Activated CD8-positive, alpha-beta memory T cell treated with anti-CD3 and anti-CD28 coated beads for 1 hour (primary cell): ENCODE measurements at places on chromosomes 3 and 15.

DNA sequence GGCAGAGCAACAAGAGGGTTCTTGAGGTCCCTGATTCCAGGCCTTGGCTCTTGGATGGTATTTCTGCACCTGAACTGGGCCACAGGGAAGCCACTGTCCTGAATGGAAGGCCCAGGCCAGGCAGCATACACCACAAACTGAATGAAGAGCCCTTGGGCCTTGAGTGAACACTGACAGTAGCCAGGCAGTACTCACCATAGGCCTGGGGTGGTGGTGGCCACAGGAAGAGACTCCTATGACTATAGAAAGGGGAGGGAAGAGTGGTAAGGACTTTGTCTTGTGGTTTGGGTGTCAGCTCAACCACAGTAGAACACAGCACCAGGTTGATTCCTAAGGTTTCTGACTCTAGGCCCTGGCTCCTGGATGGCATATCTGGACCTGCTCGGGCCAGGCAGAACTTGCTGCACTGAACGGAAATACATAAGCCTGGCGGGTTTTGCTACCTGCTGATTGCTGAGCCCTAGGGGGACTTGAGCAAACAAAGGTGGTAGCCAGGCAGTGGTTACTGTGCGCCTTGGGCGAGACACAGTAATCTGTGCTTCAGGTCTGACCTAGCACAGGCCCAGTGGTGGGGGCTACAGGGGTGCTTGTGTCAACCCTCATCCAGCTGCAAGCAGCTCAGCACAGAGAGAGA, 241.4 kb downstream of the ISL2 start:
- no peak for DNase-seq

GRCh38 chr3:144294659-144295538, 323.3 kb downstream of the DIPK2A start:
- DNase-seq: no peak

DNA sequence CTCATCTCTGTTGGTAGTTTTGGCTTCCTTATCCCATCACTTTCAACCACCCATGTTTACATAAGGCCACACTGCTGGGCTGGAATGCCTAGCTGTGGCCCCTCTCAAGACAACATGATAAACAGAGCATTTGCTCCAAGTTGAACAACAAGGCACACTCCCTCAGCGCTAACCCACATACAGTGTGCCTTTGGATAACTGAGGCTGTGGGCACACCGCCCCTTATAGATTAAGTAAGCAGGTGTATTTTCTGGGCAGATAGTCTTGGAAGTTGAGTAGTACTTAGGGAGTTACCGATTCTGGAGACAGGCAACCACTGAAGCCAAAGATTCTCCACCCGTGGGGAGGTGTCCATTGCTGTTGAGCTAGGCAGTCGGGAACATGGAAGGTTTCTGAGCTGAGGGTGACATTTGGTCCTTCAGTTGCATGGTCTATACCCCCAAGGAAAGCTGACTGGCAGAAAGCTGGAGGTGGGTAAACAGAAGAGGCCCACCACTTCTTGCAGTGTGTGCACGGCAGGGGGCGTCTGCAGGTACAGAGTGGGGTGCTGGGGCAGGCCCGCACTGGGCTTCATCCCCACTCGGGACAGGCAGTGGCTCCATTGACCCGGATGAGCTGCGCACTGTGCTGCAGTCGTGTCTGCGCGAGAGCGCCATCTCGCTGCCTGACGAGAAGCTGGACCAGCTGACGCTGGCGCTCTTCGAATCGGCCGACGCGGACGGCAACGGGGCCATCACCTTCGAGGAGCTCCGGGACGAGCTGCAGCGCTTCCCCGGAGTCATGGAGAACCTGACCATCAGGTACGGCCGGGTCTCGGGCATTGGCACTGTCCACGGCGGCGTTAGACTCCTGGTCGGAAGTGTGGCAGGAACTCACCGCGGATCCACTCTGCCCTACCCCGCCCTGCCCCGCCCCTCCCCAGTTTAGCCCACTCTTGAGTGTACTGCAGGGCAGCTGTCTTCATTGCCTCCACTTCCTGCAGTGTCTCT, 16.8 kb downstream of the NOX5 start:
- DNase-seq: no peak

DNA sequence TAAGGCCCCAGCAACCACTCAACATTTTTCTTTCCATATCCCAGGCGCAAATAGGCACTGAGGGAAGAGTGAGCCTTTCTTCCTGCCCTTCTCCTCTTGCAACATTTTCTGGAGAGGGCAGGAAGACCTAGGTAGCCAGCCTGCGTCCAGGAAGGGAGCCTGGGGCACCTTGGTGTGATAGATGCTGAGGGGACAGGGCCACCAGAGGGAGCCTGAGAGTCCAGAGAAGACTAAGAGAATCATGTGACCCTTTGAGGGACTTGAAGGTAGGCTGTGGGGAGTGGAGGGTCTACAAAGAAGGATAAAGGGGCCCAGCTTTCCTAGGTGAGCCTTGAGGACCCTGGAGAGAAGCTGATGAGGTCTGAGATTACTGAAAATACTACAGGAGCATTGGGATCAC, 346.6 kb downstream of the CNTN6 start:
- DNase-seq: no peak

DNA sequence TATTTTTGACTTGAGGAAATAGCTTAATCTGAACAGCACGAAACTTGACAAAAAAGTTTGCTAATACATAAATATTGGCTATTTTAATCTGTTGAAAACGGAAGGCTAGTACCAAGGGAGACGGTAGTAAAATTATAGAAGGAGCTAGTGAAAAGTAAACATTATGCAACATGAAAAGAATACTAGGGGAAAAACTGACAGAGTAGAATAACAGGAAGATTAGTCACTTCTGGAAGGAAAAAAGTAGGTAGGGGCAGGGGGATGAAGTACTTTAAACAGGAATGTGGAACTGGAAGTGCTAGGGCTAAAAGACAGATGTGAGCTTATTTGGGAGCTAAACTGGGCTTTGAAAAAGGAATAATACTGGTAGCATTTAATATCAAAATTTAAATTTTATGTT, 60.1 kb downstream of the MBNL1 start:
- no peak for DNase-seq

- no peak for DNase-seq
These were observed 21.8 kb downstream of the LRRC31 start for GRCh38 chr3:169847896-169848295.

GRCh38 chr15:64163659-64164362, 989 bp upstream of the PPIB start:
- no peak for DNase-seq

GRCh38 chr15:23548071-23548470, 17.4 kb upstream of the MKRN3 start:
- DNase-seq: no peak

GRCh38 chr3:45409921-45410320, 21.5 kb downstream of the LARS2 start:
- DNase-seq: no peak

GRCh38 chr15:31296646-31297574, 29.7 kb upstream of the KLF13 start:
- DNase-seq: no peak

DNA sequence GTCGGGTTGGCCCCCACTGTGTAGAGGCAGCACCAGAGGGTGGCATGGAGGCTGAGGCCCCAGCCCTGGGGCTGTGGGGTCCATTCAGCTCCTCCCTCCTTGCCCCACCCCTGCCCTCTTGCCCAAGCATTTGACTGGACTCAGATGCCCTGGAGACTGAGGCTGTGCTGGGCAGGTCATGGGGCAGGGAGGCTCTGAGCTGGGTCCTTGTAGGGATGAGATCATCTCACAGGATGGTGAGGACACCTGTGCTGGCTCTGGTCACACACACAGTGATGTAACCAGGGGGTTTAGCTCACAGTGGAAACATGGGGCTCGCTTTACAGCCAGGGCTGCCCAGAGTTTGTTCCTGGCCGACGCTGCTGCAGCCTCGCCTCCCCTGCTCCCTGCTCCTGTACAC, 17.8 kb downstream of the ALPK3 start:
- DNase-seq: no peak

- no peak for DNase-seq
These were observed 115.9 kb downstream of the DCLK3 start for GRCh38 chr3:36648241-36649034.
